ENCODE measurements at places on chromosomes 13 and 19.
A peak's percentile ranks its signal among the peaks of the same experiment; 100 is the strongest.

- no peak for DNase-seq
These were observed 1730.9 kb downstream of the PCDH9 start for GRCh38 chr13:65499256-65499655.

- DNase-seq = peak; percentile 78
These were observed 1.6 kb upstream of the KMT2B start for GRCh38 chr19:35715981-35716800.

DNA sequence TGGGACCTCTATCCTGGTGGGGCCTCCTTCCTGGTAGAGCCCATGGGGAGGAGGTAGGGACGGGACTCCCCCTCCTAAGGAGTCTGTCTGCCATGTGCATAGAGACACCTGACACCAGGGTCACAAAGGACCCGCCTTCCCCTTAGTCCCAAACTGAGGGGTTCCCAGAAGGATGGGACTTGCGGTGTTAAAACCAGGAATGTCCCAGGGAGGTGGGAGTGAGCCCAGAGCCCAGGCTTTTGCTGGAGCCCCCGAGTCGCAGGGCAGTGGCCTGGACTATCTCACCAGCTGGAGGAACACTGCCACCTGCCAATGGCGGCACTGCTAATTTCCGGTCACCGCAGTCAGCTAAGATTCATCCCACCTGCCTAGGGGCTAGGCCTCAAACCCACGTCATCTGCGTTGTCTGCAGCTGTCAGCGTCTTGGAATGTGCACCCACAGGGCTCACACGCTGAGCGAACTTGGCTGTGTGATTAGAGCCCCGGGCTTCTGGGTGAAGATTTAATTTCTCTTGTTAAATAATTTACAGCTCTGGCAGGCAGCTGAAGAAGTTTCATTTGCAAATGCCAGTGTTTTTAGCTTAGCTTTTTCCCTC lies 31.9 kb upstream of the ATP11A start:
- DNase-seq = peak; percentile 19

- DNase-seq = peak; percentile 98
These were observed at the start of gene CYP4F11 for GRCh38 chr19:15934332-15935078. Gene CYP4F11, minus strand, starts transcription at chr19:15934529. Its CDS starts 121 bp downstream, at chr19:15934408.

DNA sequence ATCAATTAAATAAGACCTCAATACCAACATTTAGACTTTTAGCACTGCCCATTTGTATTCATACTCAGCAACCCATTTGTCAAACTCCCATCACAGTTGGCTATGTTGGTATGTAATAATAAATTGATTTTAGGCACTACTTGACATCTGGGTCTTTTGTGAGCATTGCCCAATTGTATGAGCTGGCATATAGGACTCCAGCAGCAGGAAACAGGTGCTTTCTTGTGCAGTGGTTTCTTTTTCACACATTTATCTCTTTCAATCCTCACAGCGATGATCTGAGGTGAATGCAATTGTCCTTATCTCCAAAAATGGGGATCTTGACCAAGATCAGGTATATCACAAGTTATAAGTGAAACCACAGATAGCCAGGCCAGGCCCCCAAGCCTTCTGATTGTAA lies 96.9 kb upstream of the OXGR1 start:
- DNase-seq = no peak

DNA sequence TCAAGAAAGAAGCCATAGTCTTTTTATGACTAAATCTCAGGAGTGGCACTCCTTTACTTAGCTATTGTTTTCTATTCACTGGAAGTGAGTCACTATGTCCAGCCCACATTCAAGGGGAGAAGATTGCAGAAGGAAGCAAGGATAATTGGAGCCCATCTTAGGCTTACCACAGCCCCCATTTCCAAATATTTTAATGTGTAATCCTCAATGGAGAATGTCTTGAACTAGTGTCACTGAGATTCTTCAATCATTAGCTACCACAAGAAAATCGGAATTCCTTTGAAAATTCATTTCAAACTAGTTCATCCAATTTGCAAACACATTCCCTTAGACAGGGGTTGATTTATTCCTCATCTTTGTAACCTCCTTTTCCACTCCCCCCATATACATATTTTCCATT lies 84.7 kb downstream of the DLEU7 start:
- no peak for DNase-seq

- DNase-seq = no peak
These were observed 1445.9 kb downstream of the PCDH9 start for GRCh38 chr13:65784088-65784816.

- no peak for DNase-seq
These were observed 390.5 kb upstream of the HTR2A start for GRCh38 chr13:47287291-47287751.

Data from body of pancreas (tissue), 4 donors.